ENCODE measurements at places on chromosomes 1 and 21.
A peak's percentile ranks its signal among the peaks of the same experiment; 100 is the strongest.

GRCh38 chr1:211260141-211261107 lies 1.3 kb downstream of the RCOR3 start:
- DNase-seq: peak; percentile 10

- DNase-seq: no peak
These were observed 46.1 kb upstream of the C1orf174 start for GRCh38 chr1:3945916-3946840.

GRCh38 chr1:54016343-54017282 lies 1.4 kb downstream of the LDLRAD1 start:
- DNase-seq: no peak

DNA sequence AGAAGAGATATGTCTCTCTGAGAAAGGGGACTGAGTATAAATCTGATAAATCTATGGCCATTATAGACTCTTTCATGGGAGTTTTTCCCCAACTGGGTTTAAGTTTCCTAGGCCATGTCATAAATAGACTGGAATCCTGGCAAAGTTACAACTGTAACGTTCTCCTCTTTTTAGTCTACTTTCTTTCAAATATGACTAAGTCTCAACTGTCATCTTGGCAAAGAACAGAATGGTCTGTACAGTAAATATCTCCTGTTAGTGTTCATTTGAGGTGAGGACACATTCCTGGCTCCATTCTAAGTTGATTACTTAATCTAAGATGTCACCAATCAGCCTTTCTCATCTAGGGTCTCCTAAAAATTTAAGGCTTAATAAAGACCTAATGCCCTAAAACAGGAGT lies 300.5 kb downstream of the BRINP2 start:
- no peak for DNase-seq

DNA sequence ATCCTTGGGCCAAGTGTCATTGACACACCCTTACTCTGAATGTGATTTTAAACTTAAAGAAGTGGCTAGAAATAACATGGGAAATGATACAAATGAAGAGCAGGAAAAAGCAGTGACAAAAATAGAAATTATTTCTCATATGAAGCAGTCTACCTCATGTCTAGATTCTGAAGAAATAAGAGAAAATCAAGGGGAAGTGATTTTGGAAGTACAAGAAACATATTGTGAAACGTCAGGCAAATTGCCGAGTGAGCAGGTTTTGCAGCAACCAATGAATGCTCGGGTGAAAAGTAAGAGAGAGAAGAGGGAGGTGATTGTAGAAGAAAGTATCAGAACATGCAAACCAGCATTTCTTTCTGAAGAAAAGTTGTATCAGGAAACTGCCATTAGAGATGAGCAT lies 130.7 kb downstream of the MACF1 start:
- DNase-seq: no peak

- DNase-seq: no peak
These were observed 4.1 kb downstream of the KRTAP13-4 start for GRCh38 chr21:30434033-30434631.

- DNase-seq: no peak
These were observed 17.8 kb downstream of the VPS45 start for GRCh38 chr1:150085406-150085805.

DNA sequence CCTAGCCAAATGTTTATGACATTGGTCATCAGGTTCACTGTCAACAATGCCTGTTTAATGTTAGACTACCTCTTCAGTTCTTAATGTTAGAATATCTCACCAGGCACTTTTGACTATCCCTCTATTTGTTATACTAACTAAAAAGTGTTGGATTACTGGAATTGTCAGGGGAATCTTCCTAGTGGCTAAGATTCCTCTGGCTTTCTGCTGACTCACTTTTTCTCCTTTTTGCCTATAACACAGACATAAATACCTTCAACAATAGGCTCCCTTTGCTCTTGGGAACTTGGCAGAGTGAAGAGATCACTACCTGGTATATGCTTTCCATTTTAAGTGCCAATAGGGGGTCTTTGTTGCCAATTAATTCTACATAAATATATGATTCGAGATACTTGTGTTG lies 68.5 kb downstream of the TMEM200B start:
- DNase-seq: no peak

- no peak for DNase-seq
These were observed 17.0 kb upstream of the IGSF21 start for GRCh38 chr1:18090636-18091035.

GRCh38 chr1:223872308-223872901 lies 26.7 kb upstream of the TP53BP2 start:
- DNase-seq: no peak

- no peak for DNase-seq
These were observed 8.4 kb upstream of the PIGR start for GRCh38 chr1:206954459-206955342.

DNA sequence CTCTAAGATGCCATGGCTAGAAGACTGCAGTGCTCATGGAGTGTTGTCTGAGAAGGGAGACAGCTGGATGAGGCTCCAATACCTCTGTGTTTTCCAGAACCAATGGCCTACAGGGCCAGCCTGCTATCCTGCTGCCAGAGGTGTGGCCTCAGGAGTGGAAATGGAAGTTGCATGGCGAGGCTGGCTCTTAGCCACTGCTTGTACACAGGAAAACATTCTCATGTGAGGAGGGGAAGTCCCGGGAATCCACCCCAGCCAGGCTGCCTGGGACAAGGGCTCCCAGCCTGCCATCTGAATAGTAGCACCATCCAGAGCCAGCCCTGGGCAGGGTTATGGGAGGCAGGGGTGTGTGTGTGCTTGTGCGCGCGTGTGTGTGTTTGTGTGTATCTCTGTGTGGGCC lies 56.5 kb downstream of the SDC3 start:
- DNase-seq: no peak

DNA sequence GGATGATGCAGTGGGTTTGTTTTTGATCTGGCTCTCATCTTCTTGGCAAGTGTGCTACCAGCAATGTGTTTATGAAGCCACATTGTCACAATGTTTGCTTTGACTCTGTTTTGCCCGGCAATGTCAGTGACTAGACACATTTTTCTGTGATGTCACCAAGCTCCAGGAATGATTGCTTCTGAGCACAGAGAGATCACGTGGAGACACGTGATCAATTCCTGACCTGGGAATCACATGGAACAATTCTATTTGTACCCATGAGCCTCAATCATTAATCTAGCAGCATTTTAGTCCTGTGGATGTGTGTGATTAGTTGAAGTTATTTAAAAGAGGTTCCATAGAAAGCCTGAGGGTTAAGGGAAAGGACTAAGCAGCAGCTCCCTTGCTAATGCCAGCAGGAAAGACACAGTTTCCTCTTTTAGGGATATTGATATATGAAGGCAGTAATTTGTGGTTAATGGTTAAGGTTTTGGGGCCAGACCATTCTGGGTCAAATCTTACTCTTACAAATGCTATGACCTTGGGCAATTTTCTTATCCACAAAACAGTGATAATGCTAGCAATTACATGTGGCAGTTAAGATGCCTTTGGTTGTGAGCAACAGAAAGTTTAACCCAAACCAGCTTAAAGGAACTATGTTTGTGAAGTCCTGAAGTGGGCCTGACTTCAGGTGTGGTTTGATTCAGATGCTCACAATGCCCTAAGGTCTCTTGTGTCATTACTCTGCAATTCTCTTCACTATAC lies 59.0 kb downstream of the FASLG start:
- no peak for DNase-seq

DNA sequence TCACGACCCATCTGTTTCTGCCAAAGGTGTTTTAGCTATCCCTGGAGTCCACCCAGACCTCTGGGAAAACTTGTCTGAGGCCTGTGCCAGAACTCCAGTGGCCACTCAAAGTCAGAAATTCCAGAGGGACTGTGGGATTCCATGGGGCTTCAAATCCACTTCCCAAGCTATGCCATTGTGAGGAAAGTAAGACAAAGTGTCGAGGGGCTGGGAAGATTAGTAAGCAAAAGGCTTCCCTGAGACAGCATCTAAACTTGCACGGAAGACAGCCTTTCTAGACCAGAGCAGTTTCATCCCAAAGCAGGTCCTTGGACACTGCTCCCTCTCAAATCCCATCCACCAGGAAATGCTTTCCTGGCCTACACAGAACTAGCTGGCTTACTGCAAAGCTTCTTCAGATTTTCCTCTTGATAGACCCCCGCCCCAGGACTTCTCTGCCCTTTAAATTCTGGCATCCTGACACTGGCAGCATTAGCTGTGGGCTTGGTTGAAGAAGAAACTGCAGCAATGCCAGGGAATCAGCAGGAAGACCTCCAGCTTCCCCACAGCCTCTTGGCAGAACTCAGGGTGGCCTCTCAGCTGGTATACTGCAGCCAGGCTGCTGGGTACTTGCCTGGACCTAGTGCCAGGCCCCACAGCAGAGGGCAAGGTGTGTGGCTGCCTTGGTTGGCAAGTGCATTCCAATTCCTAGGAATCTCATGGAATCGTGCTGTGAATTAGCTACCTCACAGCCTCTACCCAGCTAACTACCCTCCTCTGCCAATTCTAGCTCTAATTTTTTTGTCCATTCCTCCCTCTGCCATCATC lies 27.3 kb upstream of the LMX1A start:
- DNase-seq: no peak

- no peak for DNase-seq
These were observed 28.1 kb downstream of the COL16A1 start for GRCh38 chr1:31675756-31676155.

DNA sequence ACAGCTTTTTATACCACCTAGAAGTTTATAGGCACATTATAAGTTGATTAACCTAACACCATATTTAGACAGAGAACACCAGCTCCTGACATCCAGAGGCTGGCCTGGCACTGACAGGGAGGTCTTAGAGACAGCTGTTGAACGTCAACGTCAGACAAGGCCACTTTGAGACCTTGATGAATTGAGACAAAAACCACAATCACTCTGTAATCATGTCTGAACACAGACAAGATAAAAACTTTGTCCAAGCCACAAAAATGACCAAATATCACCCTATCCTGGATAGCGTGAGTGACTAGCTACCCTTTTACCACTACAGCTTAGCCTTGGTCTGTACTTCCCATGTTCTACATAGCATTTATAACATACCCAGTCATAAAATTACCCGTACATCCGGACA lies 403.6 kb upstream of the CHRM3 start:
- DNase-seq: no peak

DNA sequence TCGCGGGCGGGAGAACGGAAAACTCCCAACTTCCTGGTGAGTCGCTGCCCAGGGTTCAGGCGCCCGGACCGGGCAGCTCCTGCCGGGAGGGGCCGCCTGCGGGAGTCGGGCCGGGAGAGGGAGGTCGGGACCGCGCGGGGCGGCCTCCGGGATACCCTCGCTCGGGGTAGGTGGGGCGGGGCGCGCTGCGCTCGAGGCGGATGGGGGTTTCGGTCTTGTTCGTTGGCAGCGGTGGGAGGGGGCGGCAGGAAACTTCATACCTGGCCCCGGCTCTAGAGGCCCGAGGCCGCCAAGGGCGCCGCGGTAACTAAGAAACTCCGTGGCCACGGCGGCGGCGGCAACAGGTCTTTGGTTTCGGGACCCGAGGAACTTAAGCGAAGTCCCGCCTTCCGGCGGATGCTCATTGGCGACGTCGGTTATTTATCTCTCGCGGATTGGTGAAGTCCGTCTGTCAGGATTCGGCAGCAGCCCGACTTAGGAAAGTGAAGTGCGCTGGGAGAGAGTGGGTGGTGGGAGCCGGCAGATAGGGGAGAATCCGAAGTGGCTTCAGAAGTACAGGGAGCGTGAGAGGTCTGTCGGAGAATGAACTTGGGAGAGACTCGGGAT lies 546 bp downstream of the NEK7 start:
- DNase-seq: no peak

- DNase-seq: no peak
These were observed 483.3 kb upstream of the ADAMTS5 start for GRCh38 chr21:27450216-27450615.

GRCh38 chr1:153355445-153356071 lies 2.1 kb upstream of the S100A9 start:
- no peak for DNase-seq

DNA sequence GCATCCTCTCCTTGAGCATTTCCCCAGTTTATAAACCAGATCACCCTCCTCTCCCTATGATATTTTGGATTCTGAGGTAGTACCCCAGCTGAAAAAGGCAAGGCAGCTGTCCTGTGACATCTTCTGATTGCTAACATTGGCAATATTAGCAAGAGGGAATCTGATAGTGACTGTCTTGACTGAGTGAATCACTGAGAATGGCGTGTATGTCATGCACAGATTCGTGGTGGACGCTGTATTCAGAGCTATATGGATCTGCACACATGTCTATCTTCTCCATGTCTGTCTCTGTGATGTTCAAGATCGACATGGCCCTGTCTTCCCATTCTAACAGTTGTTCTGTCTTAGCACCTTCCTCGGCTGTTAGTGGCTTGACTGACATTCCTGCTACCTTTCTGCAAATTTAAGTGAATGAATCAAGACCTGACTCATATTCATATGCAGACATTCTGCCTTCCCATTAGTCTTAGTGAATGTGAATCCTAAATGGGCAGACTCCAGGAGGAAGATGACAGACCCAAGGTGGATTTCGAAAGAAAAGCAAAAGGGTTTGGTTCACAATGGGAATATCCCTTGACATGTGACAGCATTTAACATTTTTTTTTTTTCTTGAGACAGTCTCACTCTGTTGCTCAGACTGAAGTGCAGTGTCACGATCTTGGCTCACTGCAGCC lies 97.7 kb downstream of the PGBD5 start:
- no peak for DNase-seq

GRCh38 chr1:54271341-54271740 lies 71.4 kb downstream of the MRPL37 start:
- no peak for DNase-seq

DNA sequence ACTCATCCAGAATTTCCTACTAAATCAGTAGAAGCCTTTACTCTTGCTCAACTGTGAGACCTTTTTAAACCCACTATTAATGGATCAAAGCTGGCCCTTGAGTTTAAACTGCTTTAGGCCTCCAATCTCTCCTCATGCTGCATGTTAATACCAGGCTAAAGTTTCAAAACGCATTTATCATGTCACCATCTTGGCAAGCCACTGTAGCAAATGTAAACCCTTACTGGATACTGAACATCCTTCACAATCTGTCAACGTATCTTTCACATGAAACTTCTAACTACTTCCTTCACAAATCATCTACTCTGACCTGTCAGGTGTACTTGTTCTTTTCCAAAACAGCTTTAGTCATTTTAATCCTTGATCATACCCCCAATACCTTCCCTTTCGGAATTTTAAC lies 3.0 kb downstream of the PAXBP1 start:
- DNase-seq: no peak

- no peak for DNase-seq
These were observed 755.0 kb downstream of the LTN1 start for GRCh38 chr21:28237661-28238060.

GRCh38 chr1:78038491-78038939 lies 7.3 kb upstream of the GIPC2 start:
- DNase-seq: no peak

GRCh38 chr1:99557546-99558202 lies 88.2 kb upstream of the PALMD start:
- DNase-seq: no peak

- no peak for DNase-seq
These were observed 72.2 kb downstream of the CD46 start for GRCh38 chr1:207823880-207824566.

- DNase-seq: no peak
These were observed 6.0 kb upstream of the DUSP10 start for GRCh38 chr1:221747839-221748238.

GRCh38 chr1:62093261-62093660 lies 101.4 kb upstream of the L1TD1 start:
- no peak for DNase-seq

- no peak for DNase-seq
These were observed 17.6 kb upstream of the PEX10 start for GRCh38 chr1:2429780-2430591.
